ENCODE measurements at places on chromosomes 12 and 14.

- DNase-seq: no peak
Measured at GRCh38 chr12:89309440-89309802, 42.9 kb downstream of the DUSP6 start.

GRCh38 chr14:97878727-97879126 is 1081.5 kb downstream of the VRK1 start:
- no peak for DNase-seq

- no peak for DNase-seq
Measured at GRCh38 chr12:113245695-113246477, 24.6 kb downstream of the TPCN1 start.

- DNase-seq: peak; percentile 25
Measured at GRCh38 chr12:110739894-110740293, 2.8 kb downstream of the PPP1CC start.

DNA sequence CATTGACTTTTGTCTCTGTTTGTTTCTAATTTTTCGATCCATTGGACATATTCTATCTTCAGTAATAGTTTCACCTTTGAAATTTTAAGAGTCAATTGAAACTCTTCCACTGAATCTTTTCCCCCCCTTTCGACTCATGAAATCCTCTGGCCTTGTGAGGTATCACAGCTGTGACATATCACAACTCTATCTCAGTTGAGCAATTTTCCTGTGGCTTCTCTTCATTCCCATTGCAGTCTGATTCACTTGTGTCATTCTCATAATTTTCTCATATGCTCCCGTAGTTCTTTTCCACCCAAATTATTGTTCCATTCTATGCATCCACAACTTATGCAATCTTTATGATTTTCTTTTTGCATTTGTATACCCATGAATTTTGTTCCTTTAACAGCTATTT is 261.6 kb downstream of the DACT1 start:
- no peak for DNase-seq

GRCh38 chr12:66676241-66676640 is 2.6 kb downstream of the GRIP1 start:
- DNase-seq: no peak

DNA sequence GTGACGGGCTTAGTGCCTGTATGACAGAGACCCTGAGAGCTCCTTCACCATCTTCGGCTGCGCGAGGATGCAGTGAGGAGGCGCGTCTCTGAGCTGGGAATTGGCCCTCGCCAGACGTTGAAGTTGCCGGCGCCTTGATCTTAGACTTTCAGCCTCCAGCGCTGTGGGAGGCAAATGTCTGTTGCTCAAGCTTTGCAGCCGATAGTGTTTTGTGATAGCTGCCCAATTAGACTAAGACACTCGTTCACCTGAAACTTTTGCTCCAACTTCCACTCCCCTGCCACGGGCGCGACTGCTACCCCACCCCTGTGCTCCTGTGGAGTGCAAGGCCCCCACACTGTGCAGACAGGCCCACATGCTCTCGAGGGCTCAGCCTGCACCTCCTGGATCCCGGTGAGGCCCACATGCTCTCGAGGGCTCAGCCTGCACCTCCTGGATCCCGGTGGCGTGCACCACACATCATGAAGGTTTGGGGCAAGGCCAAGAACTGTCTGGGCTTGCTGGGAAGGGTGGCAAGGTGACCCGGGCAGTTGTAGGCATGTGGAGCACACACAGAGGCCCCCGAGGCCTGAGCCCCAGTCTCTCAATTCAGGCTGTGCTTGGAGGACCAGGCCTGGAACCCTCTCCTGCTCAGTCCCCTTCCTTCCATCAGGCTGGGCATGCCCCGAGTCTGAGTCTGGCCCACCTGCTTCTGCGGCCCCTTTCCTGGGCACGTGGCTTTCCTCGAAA is 324.6 kb downstream of the TMEM121 start:
- DNase-seq: no peak

DNA sequence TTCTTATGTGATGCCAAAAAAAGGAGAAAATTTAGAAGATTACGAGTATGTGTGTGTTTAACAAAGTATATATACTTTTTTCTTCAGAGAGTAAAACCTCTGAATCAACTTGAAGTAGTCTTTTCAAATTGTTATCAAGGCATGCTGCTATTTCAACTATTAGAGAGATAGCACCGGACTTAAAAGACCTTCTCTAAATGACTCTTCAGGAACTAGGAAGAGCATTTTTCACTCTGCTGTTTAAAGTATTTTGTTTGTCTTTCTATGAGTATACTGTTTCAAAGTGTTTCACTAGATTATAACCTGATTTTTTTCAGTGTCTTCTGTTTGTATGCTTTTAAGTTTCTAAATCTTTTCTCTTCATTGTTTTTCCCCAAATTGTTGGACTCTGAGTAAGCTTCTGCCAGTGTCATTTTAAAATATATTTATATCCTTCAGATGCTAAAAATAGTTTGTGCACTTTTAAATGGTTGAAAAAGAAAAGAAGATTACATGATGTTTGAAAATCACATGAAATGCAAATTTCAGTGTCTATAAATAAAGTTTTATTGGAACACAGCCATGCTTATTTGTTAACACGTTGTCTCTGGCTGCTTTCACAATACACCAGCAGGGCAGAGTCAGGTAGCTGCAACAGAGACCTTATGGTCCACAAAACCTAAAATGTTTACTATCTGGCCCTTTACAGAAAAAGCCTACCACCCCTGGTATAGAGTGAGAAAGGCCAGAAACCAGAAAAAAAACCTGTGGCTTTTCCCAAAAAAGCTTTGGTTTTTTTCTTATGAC is 21.3 kb downstream of the CRADD start:
- no peak for DNase-seq

GRCh38 chr14:70002589-70003346 is 123.6 kb downstream of the SMOC1 start:
- no peak for DNase-seq

DNA sequence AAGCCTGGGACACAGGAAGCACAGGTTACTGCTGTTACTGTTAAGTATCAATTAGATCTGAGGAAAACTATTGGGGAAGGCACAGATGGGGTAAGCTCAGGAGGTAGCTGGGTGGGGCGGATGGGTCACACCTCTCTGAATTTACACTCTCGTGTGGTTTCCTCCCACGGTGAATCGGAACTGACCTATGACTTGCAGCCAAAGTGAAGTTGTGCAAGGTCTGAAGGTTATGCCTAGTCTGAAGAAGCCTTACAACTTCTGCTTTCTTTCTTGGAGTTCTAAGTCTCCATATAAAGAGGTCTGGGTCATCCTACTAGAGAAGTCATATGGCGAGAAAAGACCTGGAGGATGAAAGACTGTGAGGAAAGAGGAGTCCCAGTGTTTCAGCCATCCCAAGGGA is 25.6 kb upstream of the GPATCH2L start:
- no peak for DNase-seq

DNA sequence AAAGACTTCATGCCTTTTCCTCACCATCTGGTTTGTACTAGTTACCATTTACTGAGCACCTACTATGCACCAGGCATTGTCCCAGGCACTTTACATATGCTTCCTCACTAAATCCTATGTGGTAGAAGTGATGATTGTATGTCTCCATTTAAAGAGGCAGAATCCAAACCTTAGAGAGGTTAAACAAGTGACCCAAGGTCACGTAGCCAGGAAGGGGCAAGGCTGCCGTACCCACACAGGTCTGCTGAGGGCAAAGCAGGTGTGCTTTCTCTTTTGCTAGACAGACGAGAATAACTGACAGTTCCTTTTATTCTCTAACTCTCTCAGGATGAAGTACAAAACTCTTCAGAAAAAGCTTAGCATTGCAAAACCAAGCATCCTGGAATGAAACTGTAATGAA is 235.2 kb upstream of the SRRM4 start:
- no peak for DNase-seq

- DNase-seq: no peak
Measured at GRCh38 chr14:68523989-68524725, 268.7 kb downstream of the ZFP36L1 start.

GRCh38 chr12:80190001-80190400 is 90.7 kb downstream of the OTOGL start:
- DNase-seq: no peak

DNA sequence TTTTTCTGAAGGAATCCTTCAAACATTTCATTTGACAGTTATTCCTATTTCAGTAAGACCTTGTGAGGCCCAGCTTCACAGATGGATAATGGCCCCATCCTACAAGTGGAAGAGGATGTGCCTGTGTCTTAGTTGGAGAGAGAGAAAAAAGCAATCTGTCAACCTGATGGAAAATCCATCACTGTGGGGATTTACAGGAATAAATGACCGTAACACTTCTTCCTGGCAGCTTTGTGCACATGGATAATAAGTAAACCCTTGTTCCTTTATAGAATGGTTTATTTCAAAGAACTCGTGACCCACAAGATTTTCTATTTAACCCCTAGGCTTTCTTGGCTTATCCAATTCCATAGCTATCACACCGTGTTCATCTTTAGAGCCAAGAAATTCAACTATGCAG is 121.4 kb upstream of the PCED1B start:
- DNase-seq: no peak

DNA sequence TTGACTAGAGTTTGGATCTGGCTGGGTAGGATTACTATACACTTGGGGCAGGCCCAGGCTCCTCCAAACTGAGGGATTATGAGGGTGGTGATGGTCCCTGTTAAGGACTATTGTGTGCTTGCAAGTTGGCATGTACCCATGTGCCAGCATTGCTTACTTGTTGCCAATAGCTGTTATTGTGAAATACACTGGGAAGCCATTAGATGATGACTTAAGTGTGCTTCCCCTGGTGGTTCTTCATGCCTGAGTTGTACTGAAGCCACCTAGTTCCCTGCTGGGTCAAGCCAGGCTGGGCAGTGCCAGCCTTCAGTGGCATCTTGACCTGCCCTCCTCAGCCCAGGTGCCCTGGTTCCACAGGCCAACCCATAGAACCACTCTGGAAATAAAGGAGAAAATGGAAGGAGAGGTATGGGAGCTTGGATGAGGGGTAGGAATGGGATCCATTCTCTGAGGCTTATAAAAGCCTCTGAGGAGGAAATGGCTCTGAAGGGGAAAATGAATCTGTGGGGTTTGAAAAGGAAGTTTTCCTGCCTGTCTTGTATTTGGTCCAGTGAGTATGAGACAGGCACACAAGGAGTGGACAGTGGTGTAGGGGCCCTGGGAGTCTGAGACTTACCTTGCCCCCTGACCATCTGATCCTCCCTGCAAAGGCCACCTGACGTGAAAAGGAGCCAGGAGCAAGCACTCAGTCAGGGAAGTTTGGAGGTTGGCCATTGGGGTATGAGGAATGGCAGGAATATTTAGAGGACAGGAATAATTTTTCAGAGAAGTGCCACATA is 724 bp downstream of the LTB4R start:
- DNase-seq: no peak

DNA sequence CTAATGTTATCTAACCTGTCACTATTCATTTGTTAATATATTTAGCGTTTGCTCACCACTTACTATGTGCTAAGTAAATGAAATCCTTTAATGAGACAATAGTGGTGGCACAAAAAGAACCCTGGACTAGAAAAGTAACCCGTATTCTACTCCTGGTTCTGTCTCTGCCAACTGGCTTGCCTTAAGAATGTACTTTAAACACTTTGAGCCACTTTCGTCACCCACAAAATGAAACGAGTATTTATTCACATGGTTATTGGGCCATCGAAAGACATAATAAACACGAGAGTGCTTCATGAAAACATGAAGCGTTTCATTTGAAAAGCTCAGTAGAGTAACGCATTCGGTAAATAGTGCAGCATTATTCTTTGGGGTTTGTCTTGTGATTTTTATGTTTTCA is 254.7 kb downstream of the EGLN3 start:
- DNase-seq: no peak

DNA sequence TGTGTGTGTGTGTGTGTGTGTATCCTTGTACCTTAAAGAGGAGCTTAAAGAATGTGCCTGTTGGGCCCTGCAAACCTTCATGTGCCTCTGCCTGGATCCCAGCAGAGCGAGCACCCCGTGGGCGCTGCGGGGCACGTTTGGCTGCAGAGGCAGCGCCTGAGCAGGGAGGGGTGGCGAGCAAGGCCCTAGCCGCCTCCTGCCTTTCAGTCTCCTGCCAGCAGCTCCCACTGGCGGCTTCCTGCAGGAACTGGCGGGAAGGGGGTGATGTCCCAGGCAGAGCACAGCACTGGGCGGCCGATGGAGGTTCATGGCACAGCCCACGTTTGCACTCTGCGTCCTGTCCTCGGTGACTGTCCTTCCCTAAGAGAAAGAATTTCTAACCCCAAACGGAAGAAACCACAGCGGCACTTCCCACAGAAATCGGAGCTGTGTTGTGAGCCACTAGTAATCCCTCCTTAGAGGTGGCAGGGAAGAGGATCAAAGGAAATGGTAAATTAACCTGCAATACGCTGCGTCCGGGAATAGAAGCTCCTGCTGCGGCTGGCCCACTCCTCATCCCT is 19.8 kb downstream of the ZBTB42 start:
- no peak for DNase-seq

- peak; percentile 25 for DNase-seq
Measured at GRCh38 chr12:102059343-102059742, 2.4 kb downstream of the WASHC3 start.

GRCh38 chr12:74538491-74539258 is 1.0 kb downstream of the ATXN7L3B start:
- no peak for DNase-seq

- DNase-seq: no peak
Measured at GRCh38 chr14:28494196-28494595, 272.4 kb upstream of the FOXG1 start.

DNA sequence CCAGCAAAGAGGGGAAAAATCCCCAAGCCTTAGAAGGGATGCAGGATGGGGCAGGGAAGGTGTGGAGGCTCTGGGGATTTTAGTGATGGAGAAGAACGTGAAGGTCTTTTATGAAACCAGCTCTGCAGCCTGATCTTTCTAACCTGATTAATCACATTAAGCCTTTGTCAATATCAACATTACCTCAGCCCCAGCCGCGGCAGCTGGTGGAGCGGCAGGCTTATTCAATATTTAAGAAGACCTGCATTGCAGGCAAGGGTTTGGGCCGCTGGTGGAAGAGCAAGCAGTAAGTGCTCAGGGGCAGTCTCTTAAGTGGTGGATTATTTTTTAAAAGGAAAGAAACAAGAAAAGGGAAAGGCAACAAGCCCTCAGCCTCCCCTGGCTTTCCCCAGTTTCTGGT is 16.6 kb downstream of the RPH3A start:
- DNase-seq: no peak

DNA sequence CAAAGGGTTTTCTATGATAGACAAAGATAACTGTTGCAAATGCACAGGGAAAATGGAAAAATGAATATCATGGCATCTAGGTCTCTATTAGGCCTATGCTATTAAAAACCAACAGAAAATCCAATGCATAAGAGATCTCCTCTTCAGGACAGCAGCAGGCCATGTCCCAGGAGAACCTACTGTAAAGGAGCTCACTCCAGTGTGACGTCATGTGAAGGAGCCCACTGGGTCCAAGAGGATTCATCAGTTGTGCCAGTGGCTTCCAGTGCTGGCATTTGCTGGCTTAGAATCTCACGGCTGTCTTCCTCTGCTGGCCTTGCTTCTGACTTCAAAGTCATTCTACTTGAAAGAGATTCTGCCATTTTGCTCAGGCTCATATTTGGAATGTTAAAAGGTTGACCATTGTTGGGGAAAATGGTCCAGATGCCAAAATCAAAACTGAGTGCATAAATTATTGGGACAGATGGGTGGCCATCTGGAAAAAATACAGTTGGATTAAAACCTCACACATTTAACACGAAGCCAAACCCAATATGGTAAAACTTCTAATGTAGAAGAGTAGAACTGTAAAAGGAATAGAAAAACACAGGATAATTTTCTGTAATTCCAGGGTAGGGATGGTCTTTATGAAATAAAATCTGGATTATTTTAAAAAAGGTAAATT is 75.4 kb upstream of the ARID2 start:
- no peak for DNase-seq
